ENCODE measurements at places on chromosomes 2 and 18.
A peak's percentile ranks its signal among the peaks of the same experiment; 100 is the strongest.

- DNase-seq, result no peak
These were observed 6.5 kb upstream of the ARID5A start for GRCh38 chr2:96530144-96530430.

GRCh38 chr2:4678927-4679326 is 975.6 kb downstream of the DCDC2C start:
- DNase-seq, result no peak

GRCh38 chr2:70115646-70116442 is 28.6 kb downstream of the PCBP1 start:
- DNase-seq, result no peak

DNA sequence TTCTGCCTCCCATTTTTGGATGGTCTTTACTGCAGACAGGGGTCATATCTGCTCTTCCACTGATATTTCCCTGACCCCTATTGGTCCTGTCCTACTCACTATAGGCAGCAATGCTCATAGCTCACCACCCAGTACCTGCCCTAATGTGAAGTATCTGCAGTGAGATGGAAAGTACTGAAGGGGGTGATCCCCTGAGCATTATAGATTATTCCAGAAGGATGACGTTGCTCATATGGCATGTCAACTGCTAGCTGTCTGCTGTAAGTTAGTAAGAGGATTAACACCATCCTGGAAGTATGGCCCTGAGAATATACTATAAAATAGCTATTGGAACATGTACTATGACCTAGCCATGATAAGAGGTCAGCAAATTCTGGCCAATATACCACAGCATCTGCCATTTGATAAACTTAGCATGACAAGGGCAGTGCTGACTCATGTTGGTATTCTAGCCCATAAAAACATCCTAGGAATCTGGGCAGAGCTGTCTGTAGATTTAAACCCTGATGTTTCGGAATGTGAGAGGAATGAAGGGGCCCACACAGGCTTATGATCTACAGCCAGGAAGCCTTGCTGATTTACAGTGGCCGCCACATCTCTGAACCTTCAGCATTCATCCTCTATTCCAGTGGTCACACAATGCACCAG is 451.4 kb downstream of the TNS1 start:
- DNase-seq, result no peak

DNA sequence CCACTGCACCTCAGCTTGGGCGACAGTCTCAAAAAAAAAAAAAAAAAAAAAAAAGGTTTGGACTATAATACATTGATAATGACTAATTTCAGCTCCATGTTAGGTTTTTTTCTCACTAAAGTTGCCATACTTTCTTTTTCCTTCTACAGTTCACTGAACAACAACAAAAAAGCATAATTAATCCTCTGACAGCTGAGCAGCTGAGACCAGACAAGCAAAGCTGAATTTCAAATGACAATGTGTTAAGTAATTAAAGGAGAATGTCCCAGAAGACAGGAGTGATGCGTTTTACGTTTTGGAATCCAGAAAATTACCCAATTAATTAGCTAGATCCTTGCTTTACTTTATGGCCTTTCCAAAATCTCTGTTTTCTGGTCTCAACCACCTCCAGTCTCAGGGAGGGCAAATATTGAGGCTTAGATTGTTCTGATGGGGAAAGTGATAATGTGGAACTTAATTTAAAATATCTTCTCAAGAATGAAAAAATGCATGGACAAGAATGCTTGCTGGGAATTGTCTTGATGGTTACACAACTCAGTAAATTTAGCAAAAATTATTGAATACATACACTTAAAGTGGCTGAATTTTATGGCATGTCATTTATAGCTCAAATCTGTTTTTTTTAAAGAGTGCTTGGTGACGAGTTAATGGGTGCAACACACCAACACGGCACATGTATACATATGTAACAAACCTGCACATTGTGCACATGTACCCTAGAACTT is 17.4 kb upstream of the RMDN2 start:
- DNase-seq, result no peak

DNA sequence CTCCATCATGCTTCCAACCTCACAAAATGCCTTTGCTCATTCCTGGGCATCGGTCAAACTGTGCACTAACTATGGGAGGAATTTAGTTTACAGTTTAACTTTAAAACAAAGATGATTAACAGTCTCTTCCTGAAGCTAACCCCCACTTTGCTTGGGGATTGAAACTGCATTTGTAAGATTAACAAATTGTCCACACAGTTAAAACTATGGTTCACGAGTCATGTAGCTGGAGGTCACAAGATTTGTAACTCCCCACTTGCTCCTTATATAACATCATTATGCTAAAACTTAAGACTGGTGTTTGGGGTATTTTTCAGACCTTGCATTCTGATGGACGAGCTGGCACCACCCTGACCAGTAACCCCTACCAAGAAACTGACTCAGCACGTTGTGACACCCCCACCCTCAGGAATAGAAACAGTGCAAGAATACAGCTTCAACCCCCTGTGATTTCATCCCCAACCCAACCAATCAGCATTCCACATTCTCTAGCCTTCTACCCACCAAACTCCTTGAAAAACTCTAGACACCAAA is 252.3 kb downstream of the MBD5 start:
- no peak for DNase-seq

GRCh38 chr2:197538412-197538811 is 22.5 kb downstream of the MOB4 start:
- no peak for DNase-seq

DNA sequence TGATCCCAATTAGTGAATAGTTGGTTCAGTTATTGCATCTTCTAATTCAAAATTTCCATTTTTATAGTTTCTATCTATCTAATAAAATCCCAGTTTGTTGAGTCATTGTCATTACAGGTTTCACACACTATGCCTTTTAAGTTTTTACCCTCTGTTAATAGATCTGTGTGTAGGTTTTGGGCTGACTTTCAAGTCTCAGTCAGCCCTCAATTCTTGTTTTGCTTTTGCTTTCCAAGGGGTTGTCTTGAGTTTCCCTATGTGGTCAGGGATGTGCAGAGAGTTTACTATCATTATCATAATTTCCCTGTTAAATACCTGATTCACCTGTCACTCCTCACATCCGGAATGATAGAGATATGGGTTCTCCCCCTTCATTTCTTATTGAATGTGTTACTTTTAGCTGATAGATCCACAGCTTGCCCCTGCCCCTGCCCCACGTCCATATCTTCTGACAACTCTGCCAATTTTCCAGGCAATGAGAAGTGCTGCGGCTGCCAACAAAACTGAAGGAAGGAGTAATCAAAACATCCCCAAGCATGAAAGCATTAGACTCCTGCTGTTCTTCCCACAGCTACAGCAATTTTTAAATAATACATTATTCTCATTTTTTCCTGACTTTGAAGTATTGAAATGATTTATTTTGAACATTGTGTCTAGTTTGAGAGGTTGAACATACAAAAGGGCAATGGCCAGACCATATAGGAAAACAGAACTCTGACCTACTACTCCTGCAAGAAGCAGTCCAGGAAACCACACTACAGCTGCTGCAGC is 1064.8 kb downstream of the SUCLG1 start:
- DNase-seq, result no peak

- no peak for DNase-seq
These were observed 20.1 kb downstream of the CAPN14 start for GRCh38 chr2:31197166-31197565.

- no peak for DNase-seq
These were observed 28.1 kb upstream of the SLC4A10 start for GRCh38 chr2:161596148-161596547.

DNA sequence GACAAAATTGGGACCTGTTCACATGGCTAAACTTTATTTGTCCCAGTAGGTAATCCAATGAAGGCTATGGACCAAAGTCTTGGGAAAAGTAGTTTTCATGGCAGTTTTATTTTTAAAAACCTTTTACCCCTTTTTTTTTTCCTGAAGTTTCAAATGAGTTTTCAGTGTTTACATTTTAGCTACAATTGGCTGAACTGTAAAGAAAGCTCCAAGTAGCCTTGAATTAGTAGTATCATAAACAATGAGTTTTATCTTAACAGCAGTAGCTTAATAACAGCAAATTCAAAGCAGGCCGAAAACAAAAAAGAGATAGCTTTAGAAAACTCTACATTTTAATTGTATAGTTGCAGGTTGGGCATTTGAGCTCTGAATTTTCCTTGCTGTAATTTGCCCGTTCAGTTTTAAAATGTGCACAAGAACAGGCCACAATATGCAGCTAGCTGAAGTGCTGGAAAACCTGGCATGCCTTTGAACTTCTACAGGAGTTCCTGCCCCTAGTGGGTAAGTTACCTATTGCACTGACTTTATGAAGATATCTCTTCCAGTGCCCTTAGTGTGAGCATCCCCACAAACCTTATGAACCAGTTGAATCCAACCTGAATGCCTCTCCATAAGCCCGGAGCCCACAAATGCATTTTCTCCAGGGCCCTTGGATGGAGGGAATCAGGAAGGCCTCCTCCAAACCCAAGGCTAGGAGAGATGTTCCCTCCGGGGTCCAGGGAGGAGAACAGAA is 106.7 kb downstream of the XRCC5 start:
- no peak for DNase-seq

- no peak for DNase-seq
These were observed 62.7 kb downstream of the ACVR1 start for GRCh38 chr2:157813467-157813866.

- peak; percentile 33 for DNase-seq
These were observed 72.6 kb upstream of the ZNF532 start for GRCh38 chr18:58792086-58792485.

DNA sequence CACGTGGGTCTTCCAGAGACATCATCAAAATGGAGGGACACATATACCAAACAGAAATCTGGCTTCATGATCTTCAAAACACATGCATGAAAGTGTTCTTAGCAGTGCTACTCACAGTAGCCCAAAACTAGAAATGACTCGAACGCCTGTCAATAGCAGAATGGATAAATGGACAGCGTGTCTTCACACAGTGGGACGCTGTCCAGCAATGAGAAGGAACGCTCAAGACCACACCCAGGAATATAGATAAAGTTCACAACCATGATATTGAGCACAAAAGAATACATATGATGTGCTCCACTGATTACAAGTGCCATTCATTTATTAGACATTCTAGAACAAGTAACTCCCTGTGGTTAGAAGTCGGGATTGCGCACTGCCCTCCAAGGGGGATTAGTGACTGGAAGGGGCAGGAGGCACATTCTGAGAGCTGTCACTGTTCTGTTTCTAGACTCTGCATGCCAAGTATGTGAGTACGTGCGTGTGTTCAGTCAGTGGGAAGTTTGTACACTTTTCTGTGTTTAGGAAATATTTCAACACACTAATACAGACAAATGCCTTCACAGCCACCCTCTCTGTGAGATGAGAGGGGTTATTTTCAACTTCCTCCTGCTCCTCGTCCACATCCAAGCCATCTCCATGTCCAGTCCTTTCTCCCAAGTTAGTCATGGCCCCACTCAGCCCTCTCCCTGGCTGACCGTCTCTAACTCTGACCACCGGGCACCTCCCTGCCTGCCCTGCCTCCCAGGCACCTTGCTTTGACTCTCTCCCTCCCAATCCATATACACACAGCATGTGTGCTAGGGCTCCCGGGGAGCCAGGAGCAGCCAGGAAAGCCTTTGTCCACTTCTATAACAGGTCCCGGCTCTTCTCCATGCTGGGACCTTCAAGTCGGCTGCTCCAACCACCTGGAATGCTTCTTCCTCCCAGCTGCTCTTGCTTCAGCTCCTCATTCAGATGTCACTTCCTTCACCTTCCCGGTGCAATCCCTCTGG is 26.9 kb upstream of the TNS1 start:
- DNase-seq, result no peak

GRCh38 chr2:233107831-233108300 is 47.7 kb downstream of the INPP5D start:
- DNase-seq, result no peak

DNA sequence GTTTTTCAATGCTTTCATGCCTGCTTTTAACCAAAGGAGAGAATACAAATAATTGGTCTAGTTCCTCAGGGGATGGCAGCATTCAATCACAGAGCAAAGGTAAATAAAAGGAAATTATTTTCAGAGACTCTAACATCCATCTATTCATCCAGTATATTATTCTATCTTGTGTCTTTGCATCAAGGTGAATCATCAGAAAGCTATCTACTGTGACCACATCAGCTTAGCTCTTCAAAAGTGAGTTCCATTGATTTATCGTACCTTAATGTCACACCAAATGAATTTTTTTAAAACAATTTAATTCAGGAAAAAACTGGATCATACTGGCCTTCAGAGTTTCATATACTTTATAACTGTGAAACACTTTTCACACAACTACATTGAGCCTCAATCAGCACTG is 66.1 kb downstream of the CHN1 start:
- no peak for DNase-seq

DNA sequence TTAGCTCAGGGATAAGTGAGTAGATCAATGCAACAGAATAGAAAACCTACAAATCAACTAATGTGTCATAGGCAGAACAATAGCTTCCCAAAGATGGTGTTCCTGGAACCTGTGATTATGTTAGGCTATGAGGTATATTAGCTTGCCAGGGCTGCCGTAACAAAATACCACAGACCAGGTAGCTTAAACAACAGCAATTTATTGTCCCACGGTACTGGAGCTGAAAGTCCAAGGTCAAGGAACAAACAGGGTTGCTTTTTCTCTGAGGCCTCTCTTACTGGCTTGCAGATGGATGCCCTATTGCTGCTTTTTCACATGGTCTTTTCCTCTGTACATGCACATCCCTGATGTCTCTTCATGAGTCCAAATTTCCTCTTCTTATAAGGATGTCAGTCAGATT is 354.9 kb downstream of the TNS1 start:
- no peak for DNase-seq

GRCh38 chr18:14924226-14924625 is 176.3 kb downstream of the ANKRD30B start:
- DNase-seq, result no peak

GRCh38 chr2:195686564-195686963 is 29.5 kb downstream of the SLC39A10 start:
- DNase-seq, result no peak

DNA sequence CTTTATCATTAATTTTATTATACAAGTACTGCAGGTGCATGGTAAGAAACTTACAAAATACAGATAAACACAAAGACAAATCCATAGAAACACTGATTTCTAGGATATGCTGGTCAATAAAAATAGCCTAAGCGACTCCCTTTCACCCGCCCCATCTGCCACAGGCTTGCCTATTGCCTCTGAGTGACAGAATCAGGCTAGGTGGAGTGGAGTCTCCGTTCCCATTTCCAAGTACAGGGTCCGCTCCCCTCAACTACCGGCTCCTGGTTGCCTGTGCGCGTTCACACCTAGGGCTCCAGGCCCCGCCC is 201 bp upstream of the TRAPPC12 start:
- DNase-seq, result no peak

DNA sequence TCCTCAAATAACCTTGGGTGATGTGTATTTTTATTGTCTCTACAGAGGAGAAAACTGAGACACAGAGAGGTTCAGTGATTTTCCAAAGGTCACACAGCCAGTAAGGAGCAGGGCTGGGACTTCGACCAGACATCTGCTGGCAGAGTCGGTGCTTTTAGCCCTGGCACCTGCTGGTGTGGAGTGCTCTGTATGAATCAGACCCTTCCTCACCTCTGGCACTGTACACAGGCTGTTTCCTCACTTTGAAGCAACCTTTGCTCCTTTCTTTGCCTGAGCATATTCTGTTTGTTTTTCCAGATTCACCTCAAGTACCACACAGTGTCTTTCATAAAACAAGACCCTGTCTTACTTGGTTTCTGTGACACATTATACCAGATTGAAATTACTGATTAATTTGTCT is 107.9 kb downstream of the DPP10 start:
- DNase-seq, result no peak

All from GM12892 (cell line).